ENCODE measurements at places on chromosomes 6 and 20.

GRCh38 chr6:122452509-122452908, 19.1 kb downstream of the SERINC1 start:
- DNase-seq: no peak

GRCh38 chr20:62316331-62317166, 13.8 kb downstream of the ADRM1 start:
- DNase-seq: no peak

DNA sequence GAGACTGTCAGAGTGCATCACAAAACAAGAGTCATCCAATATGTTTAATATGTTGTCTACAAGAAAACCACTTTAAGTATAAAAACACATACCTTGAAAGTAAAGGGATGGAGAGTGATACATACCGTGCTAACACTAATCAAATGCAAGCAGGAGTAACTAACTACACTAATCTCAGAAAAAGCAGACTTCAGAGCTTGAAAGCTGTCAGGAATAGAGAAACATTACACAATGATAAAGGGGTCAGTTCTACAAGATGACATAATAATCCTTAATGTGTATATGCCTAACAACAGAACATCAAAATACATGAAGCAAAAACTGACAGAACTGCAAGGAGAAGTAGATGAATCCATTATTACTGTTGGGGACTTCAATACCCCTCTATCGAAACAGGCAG, 59.7 kb upstream of the SMIM29 start:
- no peak for DNase-seq

DNA sequence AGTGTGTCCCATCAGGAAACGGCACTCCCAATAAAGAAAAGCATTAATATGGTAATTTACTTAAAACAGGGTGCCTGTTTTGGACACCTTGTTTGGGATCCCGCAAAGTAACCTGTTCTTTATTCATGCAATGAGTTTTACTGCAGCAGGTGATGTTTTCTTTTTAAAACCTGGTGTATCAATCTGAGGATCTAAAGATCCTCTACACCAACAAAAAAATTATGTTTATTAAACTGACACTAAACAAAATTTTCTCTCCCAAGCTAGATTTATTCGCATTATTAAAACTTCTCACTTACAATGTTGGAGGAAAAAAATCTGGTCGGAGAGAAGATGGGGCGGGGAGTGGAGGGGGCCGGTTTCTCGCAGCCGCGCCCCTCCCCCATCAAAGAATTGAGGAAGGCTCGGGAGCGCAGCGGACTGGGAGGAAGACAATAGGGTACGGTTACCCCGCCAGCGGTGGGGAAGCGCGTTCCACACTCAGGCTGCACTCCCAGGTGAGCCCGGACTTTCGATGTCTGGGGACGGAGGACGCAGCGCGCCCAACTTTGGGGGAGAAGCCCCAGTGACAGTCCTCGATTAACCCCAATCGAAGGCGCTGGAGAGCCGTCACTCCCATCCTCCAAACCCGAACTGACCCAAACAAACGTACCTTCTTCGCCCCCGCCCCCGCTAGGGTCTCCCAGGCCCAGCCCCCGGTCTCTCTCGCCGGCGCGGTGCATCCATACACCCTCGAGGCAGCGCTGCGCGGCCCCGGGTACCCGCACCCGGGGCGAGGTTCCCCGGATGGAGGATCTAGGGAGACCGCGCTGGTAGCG, 1.3 kb downstream of the CD24 start:
- no peak for DNase-seq

DNA sequence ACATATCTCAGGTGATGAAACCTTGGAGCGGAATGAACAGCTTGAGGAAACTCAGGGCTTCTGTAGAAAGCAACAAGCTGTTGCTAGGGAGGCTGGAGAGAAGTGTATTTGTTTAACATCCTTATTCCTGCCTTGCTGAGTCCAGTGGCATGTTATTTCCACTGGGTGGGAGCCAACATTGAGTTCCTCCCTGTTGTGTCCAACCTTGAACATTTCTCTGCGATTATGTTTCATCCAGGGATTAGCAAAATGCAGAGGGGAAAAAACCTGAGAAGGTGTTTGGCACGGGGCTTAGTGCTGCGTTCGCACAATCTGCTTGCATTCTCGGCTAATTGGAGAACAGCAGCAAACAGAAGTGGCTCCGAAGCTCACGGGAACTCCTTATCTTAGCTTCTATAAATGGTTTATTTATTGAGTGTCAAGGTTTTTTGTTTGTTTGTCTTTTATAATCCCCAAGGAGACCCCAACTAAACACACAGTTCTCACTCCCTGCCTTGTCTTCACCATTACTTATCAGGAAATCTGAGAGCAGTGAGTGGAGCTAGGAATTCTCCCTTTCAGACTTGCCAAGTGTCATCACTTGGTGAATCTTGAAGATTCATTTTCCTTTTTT, 412.8 kb downstream of the CDC5L start:
- DNase-seq: no peak

DNA sequence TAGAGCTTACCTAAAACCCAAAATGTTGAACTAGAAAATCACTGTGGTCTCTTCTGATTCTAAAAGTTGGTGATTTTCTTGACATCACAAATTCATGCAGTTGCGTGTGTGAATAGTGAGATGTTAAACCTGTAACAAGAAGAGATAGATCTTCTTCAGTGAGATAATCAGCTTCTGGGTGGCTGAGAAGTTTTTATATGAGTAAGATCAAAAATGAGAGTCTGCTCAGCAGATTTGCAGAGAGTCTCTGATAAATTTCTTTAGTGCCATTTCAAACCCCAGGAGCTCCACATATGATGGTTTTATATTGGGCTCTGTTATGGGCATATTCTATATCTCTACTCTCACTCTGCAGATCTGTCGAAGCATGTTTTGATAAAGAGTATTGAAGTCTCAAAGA, 185.4 kb downstream of the ZFAND3 start:
- DNase-seq: no peak

GRCh38 chr6:42304053-42304712, 86.5 kb upstream of the MRPS10 start:
- DNase-seq: no peak

GRCh38 chr6:8589941-8590729, 154.8 kb upstream of the SLC35B3 start:
- no peak for DNase-seq

GRCh38 chr20:19211661-19212468, 577 bp upstream of the SLC24A3 start:
- DNase-seq: no peak

- DNase-seq: no peak
Measured at GRCh38 chr6:139433631-139434419, 59.4 kb upstream of the CITED2 start.

DNA sequence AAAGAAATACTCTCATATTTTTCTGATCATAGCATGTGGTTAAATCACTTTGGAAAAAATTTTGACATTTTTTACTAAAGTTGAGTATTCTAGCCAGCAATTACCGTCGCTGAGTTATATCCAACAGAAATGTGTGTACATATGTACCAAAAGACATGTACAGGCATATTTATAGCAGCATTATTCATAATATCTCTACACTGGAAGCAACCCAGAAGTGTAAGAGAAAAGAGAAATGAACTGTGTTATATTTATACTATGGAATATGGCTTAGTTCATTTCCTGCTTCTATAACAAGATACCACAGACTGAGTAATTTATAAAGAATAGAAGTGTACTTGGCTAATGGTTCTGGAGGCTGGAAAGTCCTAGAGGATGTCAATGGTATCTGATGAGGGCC, 474.0 kb upstream of the GJE1 start:
- DNase-seq: no peak

DNA sequence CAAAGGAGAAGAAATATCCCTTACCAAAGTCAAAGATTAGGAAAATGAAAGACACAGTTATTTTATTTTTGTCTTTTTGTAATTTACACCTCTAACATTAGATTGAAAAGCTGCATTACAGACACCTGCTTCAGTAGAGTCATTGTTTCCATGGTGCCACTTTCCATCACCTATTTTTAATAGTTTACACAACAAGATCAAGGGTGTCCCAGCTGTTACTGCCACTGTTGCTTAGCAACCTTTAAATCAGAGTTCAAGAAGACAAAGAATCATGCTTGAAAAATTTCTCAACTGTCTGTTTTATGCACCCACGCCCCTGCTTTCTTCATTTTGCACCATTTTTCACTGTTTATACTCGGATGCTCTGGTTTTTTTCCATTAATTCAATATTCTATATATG, 668.2 kb upstream of the GJE1 start:
- no peak for DNase-seq

GRCh38 chr6:34315780-34316179, 67.0 kb upstream of the SMIM29 start:
- no peak for DNase-seq

- no peak for DNase-seq
Measured at GRCh38 chr6:147223736-147224135, 19.5 kb downstream of the STXBP5 start.

DNA sequence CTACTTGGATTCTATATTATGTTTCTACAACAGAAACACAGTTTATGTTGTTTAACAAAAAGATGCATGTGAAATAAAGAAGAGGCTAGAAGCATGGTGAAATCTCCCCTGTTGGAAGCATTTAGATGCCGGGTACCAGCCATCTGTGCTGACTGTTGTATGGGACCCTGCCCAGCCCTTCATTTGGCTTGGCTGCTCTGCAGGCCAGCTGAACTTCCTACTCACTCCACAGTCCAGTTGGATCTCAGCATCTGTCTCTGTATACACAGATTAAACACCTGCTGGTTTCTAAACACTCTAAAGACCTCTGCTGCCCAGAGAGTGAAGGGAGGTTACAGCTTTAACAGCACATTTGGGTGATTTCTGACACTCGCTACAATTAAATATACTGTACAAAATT, 228.3 kb downstream of the SLC35F1 start:
- DNase-seq: no peak

- DNase-seq: no peak
Measured at GRCh38 chr6:74557236-74557635, 648.6 kb downstream of the COL12A1 start.

DNA sequence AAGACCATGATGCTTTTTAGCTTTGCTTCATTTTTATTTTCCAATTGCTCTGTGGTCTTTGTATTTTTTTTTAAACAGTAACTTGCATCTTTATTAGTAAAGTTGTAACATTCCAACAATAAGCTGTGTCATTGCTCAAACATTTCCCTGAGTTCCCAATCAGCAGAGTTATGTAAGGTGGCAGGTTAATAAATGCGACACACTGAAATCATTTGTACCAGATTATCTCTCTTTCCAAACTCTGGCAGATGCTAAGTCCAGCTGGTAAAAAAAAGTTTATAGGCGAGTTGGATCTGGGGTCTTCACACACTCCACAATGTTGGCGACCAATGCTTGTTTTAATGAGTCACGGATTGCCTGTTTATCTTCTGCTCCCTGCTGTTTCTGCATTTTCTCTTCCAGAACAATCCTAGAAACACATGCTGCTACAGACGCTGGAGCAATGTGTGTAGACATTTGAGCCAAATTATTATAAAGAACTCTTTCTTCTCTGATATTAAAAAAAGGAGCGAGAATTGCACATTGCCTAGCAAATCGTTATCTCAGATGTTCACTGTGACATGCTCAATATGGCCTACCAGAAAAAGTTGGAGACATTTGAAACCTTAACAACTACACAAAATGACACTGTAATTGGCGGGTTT, 113.6 kb upstream of the IFNGR1 start:
- DNase-seq: no peak

DNA sequence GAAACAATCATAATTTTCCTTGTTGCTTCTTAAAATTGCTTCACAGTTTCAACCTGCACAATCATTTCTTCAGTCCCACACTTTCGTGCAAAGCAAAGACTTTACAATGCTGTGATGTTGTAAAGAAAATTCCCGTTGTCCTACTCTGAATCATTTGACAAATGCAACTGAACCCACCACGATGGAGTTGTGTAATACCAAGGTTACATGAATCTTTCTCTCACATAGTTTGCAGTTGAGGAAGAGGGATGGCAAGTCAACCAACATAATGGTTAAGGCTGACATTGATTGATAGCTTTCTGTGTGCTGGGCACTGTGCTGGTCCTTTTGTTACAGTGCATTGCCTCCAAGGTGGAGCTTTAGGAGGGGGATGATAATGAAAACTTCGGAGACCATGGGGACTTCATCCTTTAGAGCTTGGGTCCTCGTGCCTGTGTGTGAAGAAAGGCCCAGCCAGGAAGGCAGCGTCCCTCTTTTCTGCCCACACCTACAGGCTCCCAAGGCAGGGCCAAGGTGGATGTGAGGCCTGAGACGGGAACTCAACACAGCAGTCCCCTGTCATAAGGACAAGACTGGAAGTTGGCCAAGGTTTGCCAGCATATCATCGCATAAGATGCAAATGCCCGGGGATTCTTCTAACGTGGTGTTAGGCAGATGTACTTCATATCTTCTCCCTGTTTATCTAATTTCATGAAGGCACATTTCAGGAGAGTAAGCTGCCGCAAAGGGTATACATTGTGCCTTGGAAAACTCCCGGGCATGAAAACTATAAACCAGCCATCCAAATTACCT, 96.9 kb downstream of the LY86 start:
- no peak for DNase-seq

GRCh38 chr6:41730531-41731436, 4.6 kb downstream of the TFEB start:
- DNase-seq: no peak

DNA sequence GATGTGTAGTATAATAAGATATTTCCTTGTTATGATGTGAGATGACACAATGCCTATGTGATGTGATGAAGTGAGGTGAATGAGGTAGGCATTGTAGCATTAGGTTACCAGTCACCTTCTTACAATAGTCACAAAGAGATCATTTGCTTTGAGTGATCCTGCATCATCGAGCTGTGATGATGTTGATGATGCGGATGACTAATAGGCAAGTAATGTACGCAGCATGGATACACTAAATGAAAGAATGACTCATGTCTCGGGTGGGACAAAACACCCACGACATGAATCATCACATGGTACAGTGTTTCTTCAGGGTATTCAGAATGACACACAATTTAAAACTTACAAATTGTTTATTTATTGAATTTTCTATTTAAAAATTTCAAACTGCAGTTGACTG, 806.3 kb upstream of the GJE1 start:
- DNase-seq: peak; percentile 1

GRCh38 chr20:2122936-2123335, 21.3 kb downstream of the STK35 start:
- no peak for DNase-seq

DNA sequence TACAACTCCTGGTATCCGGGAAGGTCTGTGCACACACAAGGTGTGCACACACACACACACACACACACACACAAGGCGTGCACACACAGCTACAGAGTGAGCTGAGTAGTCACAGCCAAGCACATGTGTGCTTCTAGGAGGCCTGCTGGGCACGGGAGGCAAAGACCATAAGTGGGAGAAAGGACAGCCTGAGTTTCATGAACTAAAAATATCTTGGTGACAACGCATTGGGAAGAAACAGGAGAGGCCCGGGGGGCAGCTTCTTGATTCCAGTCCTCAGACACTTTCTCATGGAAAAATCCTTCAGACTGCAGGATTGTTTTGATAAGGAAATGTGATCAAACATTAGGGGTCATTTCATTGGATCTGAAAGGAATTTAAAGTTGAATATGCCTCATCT, 2.6 kb downstream of the TRAF3IP2 start:
- no peak for DNase-seq

GRCh38 chr20:3800256-3800877, 4.3 kb downstream of the CDC25B start:
- DNase-seq: no peak

GRCh38 chr6:109230453-109230852, 135.1 kb downstream of the CEP57L1 start:
- DNase-seq: no peak

- DNase-seq: no peak
Measured at GRCh38 chr6:160118620-160119229, 2.9 kb upstream of the SLC22A1 start.

- DNase-seq: no peak
Measured at GRCh38 chr6:104940238-104940892, 16.5 kb upstream of the LIN28B start.

GRCh38 chr20:6533351-6533750, 234.1 kb upstream of the BMP2 start:
- DNase-seq: no peak
